Retinal pigment epithelial cell (primary cell): ENCODE measurements at places on chromosomes 6 and 20.
A peak's percentile ranks its signal among the peaks of the same experiment; 100 is the strongest.

GRCh38 chr6:10528158-10528981 lies 7.2 kb downstream of the GCNT2 start:
- DNase-seq, result peak; percentile 93

DNA sequence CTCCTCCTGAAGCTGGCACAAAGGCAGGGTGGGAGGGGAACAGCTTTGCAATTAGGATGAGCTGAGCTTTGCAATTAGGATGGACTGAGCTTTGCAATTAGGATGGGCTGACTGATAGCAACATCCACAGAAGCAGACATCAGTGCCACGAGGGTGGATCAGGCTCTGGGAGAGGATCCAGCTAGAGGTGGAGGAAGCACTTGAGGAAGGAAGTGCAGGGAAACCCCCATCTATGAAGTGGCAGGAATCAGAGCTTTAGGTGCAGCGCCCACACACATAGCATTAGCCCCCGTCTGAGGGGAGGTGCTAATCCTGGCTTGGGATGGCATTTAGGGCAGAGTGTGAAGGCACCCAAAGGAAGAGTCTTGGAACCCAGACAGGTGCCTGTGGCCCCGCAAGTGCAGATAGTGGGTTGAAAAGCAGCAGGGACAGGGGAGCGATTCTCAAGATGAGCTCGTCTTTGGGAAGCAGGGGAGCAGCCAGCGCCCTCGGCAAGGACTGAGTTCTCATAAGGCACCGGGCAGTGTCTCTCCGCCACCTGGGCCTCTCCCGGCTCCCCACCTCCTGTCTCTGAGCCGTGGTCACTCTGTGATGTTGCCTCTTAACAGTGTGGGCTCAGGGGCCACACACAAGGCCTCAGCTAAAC lies 12.0 kb upstream of the THBS2 start:
- DNase-seq, result no peak

DNA sequence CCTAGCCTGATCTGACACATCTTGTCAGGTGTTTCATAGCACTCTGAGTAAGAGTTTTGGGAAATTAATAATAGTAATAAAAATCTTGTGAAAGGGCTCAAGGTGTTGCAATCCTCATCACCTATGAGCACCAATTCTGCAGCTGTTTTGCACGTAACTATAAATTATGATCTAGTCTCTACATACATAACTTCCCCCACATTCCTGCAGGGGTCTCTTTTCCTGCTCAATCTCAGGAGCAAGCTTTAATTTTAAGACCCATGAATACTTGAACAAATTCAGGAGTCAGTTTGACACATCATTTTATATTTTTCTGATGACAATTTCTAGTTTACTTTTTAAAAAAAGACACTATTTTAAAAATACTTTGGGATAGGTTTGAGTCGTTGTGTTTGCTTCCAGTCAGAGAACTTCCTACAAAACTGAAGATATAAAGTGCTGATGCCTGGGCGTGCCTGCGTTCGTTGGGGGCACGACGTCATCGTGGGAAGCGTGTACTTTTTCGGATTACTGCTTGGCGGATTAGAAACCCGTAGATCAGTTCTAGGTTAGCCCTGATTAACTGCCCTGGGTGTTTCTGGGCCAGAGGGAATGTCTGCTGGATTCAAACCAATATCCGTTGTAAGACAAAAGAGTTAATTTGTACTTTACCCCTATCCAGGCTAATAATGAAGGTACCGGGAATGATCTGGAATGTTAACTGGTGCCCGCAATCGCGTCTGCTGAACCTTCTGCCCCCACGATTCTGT lies 1.0 kb upstream of the E2F3 start:
- DNase-seq, result peak; percentile 38

GRCh38 chr20:38278763-38279162 lies 18.2 kb upstream of the KIAA1755 start:
- no peak for DNase-seq

GRCh38 chr6:15793826-15794225 lies 131.0 kb upstream of the DTNBP1 start:
- DNase-seq, result no peak

DNA sequence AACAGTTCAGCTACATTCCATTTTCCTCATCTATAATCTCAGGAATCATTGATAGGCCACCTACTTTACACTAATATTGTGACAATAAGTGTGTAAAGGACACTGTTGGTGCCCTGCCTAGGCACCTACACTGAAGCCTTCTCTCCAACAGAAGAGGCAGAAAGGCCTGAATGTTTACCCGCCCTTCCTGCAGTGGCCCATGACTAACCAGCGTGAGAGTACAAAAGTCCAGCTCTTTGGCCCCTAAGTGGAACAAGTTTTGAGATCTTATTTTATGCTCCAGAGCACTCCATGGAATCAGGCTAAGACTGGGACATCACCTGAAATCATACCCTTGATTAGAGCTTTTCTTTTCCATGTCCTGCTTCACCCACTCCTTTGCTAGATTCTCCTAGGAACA lies 359.7 kb downstream of the ARHGAP18 start:
- DNase-seq, result no peak

DNA sequence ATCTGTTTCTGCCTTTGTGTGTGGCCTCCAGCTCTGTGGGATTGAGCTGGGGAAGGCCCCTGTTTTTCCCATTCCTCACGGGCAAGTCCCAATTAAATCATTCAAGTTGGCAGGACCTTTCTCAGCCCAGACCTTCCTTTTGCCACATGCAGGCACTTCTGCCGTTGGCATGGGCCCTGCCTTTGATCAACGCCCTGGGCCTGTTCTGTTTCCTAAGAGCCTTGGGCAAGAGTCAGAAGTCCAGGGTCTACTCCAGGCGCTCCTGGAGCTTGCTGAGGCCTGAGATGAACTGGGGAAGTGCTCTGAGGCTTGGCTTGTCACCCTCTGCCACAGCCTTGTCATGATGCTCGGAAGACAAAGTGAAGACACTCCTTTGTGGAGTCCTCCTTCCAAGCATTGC lies 7.1 kb downstream of the IP6K3 start:
- no peak for DNase-seq

DNA sequence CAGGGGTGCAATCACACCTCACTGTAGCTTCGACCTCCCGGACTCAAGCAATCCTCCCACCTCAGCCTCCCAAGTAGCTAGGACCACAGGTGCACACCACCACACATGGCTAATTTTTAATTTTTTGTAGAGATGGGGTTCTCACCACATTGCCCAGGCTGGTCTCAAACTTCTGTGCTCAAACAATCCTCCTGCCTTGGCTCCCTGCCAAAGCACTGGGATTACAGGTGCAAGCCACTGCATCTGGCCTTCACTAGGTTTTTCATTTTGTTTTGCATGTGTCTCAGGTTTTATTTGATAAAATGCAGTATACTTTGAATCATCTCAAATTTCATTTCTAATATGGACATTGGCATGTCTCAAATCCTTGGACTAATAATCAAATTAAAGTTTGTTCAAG lies 98.7 kb downstream of the SLC16A10 start:
- DNase-seq, result no peak

DNA sequence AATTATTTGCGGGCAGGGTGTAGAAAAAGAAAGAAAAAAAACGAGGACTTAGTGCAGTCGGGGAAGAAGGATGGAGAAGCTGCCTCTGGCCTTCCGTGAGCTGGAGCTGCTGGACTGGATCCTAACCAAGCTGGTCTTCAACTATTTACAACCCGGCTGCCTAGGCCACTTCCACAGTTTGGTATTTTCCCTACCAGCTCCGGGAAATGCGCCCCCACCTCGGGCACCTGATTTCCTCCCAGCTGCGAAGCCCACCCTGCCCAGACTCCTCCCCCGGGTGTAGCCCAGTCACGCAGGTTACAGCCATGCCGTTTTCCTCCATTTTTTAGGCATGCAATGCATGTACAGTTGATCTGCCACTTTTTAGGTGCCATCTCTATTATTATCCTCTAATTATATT lies 21.2 kb downstream of the THEMIS start:
- DNase-seq, result no peak

DNA sequence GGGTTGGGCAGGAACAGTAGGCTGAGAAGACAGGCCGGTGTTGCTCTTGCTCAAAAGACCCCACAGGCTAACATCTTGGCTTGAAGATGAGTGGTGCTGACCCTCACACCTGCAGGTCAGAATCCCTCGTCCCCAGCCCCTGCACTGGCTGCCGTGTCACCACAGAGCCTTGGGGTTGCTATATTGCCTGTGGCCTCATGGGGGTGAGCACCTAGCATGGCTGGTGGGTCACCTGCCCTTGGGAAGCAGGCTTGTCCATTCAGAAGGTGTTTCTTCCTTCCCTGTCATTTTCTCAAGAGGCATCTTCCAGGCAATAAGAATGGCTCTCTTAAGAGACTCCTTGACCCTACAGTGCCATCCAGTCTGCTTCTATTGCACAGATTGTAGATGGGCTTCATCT lies 7.7 kb downstream of the SLC22A16 start:
- DNase-seq, result no peak

DNA sequence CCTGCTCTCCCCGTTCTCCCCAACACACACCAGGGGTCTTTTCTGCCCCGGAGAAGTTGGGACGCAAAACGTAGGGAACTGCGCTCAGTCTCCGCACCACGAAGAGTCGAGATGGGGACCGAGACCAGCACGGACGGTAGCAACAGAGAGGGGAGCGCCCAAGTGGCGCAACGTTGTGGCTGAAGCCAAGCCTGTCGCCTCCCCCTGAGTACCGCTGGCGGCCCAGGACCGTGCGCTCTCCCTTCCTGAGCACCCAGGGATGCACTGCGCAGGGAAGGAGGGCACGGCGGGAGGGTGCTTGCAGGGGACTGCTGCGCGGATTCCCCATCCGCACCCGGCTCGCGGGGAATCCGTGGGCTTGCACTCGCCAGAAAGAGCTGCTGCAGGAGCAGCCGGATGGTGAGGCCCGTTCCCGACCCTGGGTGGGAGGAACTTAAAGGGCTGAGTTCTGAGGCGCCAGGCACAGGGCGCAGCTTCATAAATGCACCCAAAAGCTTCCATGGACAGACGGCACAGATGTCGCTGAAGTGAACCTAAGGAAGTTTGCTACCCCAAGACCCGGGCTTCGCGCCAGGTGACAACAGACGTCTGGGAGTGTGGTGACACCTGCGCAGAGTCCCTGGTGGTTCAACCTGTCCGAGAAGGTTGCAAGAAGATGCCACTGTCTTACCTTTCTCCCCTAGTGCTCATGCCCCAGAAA lies 178.7 kb downstream of the TBXT start:
- no peak for DNase-seq

DNA sequence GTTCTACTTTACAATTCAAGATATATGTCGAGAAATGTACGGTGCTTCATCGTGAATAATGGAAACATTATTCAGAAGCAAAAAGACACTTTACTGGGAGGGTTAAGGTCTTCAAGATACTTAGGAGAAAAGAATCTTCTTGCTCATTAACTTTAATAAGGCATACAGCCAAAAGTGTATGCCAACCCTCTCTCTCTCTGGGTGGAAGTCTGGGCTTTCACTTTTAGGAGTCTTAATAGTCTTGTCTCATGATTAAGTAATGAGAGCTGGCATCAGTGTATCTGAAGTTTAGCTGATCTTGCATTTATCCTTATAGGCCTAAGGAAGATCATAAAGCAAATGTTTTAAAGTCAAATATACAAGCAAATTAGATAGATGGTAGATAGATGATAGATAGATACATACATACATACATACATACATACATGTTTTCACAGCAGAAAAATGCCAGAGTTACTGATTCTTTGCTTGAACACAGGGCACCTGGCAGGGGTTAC lies 21.5 kb downstream of the OLIG3 start:
- no peak for DNase-seq

- DNase-seq, result no peak
These were observed 65.7 kb upstream of the EEF1A1 start for GRCh38 chr6:73586416-73586974.

DNA sequence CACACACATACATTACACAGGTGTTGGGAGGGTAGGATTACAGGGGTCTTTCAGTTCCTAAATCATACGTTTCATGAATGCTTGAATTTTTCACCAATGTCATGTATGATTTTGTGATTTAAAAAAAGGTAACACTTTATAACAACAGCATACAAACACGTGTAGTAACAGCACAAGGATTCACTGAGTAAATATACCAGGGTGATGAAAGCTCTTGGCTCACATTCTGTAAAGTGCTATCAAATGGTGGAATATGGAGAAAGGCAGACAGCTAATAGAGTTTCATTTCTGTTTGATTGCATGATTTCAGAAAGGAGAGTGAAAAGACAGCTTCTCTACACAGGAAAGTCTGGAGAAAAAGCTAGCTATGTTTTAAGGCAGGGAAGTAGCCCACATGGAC lies 231.9 kb downstream of the CD83 start:
- DNase-seq, result no peak

- no peak for DNase-seq
These were observed 659 bp downstream of the CEP85L start for GRCh38 chr6:118650582-118651281.

- DNase-seq, result peak; percentile 70
These were observed at the start of the genes HSPA1A and HSPA1L for GRCh38 chr6:31815025-31815838. Gene HSPA1A (plus strand): TSS chr6:31815543. CDS start chr6:31815757, 214 bp downstream. Gene HSPA1L (minus strand): TSS chr6:31815283. CDS start chr6:31811972, 3,311 bp downstream.

- no peak for DNase-seq
These were observed 6.6 kb upstream of the SERPINB6 start for GRCh38 chr6:2977799-2978590.

GRCh38 chr6:20260360-20260759 lies 48.1 kb upstream of the MBOAT1 start:
- no peak for DNase-seq
